Memory B cell (primary cell): ENCODE measurements at places on chromosomes 11 and 22.

DNA sequence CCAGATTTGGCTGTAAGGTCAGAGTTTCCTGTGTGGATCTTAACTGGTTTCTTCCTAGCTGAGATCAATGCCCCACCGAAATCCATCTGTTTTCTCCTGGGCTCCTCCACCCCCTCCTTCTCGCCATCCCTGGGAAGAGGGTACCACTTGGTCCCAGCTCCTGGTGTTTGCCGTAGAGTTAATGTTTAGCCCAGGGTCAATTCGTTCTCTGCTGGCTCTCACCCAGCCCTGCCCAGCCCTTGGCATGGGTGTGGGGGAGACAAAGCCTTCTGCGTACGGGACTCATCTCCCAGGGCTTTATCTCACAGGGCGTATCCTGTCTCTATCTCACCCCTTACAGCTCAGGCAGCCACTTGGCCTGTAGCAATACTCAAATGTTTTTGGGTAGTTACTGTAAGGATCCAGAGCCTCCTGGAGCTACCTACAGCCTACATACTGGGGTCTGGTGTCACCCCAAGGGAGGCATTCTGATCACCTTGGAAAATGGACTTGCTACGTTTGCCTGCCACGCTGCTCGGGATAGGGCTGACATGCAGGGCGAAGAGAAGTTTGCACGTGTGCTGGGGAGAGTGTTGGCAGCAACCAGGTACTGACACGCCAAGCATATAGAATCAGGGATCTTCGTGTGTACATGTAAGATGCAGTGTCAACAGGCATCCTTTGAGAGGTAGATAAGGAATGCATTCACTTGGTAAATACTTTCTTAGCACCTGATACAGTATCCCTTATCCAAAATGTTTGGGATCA, 66.1 kb downstream of the SCN3B start:
- no peak for DNase-seq

DNA sequence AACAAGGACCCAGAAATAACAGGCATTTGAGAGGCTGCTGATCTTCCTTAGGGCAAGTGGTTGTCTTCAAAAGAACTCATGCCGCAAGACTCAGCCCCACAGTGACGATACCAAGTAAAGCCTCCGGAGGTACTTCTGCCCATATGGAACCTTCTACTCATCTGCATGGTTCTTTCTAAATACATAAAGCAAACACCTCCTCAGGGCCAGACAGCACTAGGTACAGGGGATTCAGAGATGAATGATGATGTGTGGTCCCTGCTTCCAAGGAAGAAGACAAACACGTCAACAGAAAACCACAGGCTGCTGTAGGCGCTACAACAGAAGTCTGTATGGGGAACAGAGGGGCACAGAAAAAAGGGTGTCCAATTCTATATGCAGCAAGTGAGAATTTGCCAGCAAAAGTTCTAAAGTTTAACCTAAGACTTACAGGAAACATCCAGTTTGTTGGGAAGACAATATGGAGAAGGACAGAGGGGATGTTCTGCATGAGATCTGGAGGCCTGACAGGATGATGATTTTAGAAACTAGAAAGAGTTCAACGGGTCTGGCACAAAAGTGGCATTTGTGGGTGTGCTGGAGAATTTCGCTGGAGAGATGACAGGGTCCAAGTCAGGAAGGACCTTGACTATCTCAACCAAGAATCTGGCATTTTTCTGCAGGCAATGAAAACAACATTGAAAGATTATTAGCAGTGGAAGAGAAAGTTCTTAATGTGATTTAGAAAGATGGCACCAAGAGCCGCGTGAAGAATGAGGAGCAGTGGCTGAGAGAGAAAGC, 23.7 kb downstream of the JAML start:
- DNase-seq: no peak

- DNase-seq: no peak
Observed at GRCh38 chr11:61343792-61344745, 11.0 kb downstream of the TKFC start.

- DNase-seq: no peak
Observed at GRCh38 chr11:96794152-96794551, 404.3 kb downstream of the JRKL start.

- no peak for DNase-seq
Observed at GRCh38 chr11:133476570-133477250, 55.6 kb downstream of the OPCML start.

- DNase-seq: no peak
Observed at GRCh38 chr22:33426451-33426850, 368.3 kb upstream of the SYN3 start.

DNA sequence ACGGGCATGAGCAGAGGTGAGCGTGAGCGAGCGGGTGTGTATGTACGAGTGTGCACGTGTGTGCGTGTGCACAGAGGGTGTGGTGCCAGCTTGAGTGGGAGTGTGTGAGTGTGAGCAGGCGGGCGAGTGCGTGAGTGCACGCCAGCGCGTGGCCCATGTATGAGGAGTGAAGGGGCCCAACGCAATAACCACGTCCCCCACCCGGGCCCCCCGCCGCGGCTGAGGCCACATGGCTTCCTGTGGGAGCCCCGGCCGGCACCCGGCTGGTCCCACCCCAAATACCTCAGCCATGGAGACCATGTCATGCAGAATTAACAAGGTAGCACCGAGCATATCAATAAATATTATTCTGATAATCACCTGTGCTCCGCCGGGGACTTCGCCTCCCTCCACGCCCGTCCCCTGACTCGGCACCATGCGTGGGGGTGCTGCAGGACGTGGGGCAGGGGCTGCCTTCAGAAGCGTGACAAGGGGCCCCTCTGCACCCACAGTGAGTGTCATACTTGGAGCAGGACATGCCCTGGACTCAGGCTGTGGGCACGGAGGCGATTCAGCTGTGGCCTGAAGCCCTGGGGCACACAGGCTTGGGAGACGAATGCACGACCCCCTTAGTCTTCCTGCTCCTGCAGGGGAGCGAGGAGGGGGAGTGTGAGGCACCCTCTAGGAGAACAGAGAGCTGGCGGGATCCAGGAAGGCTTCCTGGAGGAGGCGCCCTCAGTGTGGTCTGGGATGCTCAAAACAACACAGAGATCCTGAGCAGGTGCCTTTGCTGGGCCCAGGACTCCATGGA, 5.6 kb upstream of the TRABD start:
- no peak for DNase-seq

DNA sequence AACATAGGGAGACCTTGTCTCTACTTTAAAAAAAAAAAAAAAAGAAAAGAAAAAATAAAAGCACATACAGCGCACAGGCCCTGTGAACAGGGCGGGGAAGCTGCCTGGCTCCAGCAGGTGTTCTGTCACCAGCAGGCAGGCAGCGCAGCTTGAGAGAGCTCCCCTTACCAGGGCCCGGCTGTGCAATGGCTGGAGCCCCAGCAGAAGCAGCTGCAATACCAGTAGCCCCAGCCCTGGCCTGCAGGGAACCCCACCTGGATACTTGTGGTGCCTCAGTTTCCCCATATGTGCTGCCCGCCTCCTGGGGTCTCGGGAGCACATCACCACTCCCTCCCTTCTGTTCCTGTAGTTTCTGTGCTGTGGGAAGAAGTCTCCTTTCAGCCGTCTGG, 12.3 kb downstream of the TSPAN32 start:
- no peak for DNase-seq

DNA sequence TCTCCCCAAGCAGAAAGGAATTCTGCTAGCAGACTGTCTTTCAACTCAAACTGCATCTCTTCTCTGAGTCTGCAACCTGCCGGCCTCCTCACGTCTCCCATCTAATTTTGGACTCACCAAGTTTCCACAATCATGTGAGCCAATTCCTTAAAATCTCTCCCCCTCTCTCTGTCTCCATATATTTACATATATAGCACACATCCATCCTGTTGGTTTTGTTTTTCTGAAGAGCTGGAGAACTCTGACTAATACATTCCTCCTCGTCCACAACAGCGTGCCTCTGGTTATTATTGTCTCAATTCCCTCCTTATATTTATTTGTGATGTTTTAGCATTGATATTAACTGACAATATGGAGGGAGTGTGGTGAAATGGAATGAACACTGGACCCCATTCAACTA, 29.6 kb upstream of the FJX1 start:
- DNase-seq: no peak

- no peak for DNase-seq
Observed at GRCh38 chr22:26372890-26373289, 56.2 kb upstream of the ASPHD2 start.

DNA sequence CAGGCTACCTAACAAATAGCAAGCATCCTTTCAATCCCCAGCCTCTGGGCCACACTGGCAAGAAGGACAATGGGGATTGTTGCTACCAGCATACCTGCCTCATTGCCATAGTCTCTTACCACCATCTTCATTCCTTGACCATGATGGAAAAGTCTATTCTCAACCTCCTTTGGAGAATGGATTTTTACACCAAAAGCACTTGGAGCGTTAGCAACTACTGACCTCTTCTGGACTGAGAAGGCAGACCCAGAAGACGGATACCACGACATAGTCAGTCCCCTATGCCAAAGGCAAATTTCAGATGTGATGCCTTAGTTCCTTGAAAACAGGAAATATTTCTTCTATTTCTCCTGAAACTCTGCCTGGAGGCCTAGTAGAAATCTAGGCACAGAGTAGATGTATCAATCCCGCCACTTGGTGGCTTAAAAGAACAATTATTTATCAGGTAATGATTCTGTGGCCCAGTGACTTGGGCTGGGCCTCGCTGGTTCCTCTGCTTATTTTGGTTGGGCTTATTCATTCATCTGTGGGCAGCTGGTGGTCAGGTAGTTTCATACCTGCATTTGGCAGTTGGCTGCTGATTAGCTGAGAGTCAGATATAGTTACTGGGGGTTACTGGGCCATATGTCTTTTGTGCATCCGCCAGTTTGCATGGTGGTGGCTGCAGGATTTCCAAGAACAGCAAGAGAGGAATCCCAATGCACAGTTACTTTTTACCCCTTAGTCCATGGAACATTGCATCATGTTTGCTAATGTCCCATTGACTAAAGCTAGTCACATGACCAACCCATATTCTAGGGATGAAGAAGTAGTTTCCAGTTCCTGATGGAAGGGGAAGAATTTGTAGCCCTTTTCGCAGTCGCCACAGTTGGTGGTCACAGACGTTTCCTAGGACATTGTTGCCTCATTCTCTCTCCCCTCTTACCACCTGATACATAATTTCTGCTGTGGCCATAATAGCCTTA, 75.2 kb downstream of the DHCR7 start:
- DNase-seq: no peak

GRCh38 chr22:22584722-22585121, 25.7 kb upstream of the PRAME start:
- no peak for DNase-seq

GRCh38 chr11:46073632-46074031, 47.6 kb downstream of the PHF21A start:
- DNase-seq: no peak

GRCh38 chr22:17920145-17920605, 104.2 kb downstream of the MICAL3 start:
- no peak for DNase-seq

- DNase-seq: no peak
Observed at GRCh38 chr22:17137861-17138425, 16.8 kb upstream of the TMEM121B start.

GRCh38 chr22:36368359-36368983, 19.3 kb downstream of the MYH9 start:
- no peak for DNase-seq

- no peak for DNase-seq
Observed at GRCh38 chr11:82559609-82560008, 174.1 kb downstream of the FAM181B start.

- no peak for DNase-seq
Observed at GRCh38 chr11:12863605-12864121, 145.5 kb upstream of the RASSF10 start.

GRCh38 chr22:18136563-18137320, 13.2 kb upstream of the USP18 start:
- DNase-seq: no peak
